ENCODE measurements at places on chromosomes 1 and 21.

DNA sequence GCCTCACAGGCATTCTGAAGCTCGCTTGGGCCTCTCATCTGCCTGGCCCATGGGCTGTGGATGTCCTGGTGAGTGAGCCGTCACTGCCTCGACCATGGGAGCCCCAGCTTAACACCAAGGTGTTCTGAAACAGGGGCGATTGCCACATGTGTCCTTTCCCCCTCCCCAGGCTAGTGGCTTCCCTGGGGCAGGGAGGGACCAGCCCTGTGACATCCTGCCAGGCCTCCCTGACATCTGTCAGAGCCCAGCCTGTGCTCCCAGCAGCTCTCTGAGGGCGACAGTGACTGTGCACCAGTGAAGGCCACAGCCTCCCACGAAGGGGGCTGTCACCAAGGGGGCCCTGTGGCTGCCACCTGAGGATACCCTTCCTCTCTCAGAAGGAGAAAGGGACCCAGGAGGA, 35.9 kb upstream of the CCDC27 start:
- no peak for DNase-seq

DNA sequence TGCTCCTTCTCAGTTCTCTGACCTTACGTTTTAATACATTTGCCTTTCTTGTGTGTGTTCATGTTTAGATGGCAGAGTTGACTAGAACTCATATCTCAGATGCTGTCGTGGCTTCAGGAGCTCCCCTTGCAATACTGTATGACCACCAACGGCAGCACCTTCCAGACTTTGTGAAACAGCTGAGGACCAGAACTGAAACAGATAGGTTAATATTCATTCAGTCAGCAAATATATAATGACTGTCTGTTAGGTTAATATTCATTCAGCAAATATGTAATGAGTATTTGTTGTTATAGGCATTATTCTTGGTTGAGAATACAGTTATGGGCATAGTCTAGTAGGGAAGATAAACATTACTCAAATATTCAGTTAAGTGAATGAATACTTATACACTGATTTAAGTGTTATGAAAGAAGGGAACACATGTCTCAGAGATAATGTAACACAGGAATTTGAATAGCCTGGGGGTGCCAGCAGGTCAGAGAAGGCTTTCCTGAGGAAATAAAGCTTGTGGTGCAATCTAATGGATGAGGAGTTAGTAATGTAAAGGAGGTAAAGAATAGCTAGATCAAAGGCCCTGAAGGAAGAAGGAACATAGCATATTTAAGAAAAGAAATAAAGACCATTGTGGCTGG, 88.5 kb downstream of the CEP350 start:
- DNase-seq, result no peak

DNA sequence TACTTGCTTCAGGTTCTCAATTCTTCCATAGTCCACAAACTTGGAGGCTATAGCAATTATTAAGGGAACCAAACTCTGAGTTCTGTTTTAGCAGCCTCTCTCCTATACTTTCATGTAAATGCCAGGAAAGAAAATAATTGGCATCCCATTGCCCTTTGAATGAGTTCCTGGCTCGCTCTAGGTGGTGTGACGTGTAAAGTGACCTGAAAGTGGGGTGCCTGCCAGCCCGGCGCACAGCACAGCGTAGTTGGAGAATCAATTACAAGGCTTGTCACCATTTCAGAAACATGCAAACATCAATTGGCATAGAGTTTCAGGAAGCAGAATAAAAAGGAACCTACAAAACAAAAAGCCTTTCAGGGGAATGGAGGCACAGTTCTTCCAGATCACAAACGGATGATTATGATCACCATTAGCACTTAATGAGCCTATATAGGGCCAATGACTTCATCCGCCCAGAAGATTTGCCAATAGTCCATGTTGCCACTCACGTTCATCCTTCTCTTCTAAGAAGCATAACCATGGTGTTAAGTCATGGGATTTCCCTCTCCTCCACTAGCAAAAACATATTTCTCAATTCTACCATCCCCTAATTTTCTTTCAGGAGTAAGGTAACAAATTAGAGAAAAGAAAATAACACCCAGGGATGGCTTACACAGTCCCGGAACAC, 354.6 kb upstream of the ADGRL2 start:
- DNase-seq, result no peak

- no peak for DNase-seq
Measured at GRCh38 chr1:212231372-212231771, 53.8 kb upstream of the PPP2R5A start.

DNA sequence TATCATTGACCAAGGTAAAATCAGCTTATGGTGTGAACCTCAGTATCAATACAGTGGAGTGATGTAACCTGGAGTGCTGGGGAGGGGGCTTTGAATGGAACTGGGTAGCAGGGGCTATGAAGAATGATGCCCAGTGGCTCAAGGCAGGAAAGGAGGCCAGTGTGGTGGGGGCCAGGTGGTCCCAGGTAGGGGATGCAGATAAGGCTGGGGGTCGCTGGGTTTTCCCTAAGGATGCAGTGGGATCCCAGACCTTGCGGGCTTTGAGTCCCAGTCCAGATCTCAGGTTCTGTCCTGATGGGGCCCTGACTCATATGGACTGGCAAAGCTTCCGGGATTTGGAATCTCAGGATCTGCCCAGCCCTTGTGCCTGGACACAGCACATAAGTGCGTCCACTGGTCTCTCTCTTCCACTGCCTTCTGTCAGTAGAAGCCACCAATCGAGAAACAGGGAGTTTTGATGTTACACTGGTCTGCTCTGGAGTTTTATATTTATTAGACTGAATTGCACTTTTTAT, 52.0 kb downstream of the S100B start:
- DNase-seq, result no peak

- no peak for DNase-seq
Measured at GRCh38 chr1:200958597-200958996, 63.9 kb downstream of the INAVA start.

DNA sequence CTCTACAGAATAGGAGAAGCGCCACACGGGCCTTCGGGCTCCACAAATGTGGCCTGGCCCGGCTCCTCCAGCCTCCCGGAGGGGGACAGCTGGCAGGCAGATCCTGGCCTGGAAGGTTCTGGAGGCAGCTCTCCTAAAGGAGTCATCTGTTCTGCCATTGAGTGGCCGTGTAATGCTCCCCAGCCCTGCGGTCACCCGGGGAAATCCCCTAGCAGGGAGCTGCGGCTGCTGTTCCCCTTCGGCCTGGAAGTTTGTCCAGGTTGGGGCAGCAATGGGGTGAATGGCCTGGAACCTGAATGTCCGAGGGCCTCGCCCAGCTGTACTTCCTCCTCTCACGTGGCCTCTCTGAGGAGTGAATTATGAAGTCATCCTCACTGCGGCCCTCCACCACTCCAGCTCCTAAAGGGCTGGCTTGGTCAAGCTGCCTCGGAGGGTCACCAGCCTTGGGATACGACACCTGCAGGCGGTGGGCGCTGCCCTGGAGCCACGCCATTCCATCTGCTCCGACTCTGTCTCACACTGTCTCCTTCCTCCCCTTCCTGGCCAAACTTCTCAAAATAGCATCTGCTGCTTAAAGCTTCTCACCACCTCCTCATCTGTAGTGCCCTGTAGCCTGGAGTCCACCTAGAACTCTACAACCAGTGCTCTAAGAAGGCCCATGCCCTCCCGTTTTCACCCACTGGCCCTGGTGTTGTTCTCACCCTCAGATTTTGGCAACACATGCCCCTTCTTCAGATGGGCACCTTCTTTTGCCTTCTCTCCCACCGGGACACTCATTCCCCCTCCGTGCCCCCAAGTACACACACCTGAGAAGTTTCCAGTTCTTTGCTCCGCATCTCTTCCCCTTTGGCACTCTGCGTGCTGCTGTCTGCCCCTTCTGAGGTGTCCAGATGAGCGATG, 54.4 kb upstream of the TMPRSS2 start:
- no peak for DNase-seq

DNA sequence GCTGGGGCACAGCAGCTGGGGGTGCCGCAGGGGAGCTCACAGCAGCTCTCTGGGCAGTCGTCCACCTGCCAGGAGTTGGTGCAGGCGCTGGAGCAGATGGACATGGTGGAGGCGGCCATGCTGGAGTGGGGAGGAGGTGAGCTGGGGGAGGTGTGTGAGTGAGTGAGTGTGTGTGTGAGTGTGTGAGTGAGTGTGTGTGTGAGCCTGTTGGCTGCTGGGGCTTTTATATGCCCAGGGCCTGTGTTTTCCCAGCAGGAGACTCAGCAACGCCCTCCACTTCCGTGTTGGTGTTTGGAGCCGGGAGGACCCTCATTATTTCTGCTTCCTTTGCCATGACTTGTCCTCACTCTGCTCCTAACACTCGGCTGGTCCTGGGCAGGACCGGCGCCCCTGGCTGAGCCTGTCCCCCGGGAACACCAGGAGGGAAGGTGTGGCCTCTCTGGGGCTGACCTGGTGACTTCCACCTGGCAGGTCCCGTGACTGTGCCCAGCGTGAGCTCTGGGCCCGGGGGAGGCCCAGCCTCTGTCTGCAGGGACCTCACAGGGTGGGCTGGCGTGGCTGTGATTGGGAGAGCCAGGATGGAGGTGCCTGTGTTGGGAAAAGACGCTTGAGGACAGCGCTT, at the start of gene KRTAP10-2:
Gene KRTAP10-2 (minus strand): TSS at position 166 of the 622 bp plus-strand sequence. CDS start 47 bp downstream, at position 119.
- no peak for DNase-seq

DNA sequence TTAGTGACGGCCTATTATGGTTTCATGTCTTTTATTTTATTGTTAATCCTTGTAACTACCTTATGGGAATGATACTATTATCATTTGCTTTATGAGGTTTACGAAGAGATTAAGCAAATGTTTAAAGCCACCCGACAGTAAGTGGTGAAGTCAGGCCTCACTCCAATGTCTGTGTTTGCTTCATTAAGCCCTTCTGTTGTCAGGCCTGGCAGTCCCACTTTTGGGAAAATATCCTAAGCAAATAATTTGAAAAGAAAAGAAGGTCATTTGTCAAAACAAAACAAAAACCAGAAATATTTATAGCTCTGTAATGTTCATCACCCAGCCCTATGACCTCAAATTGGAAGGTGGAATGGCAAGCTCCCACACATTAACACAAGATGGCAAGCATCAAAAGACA, 40.7 kb upstream of the USP24 start:
- no peak for DNase-seq

- DNase-seq, result no peak
Measured at GRCh38 chr1:93638981-93639380, 42.7 kb downstream of the BCAR3 start.

- DNase-seq, result no peak
Measured at GRCh38 chr1:118862755-118863154, 125.4 kb downstream of the TBX15 start.

DNA sequence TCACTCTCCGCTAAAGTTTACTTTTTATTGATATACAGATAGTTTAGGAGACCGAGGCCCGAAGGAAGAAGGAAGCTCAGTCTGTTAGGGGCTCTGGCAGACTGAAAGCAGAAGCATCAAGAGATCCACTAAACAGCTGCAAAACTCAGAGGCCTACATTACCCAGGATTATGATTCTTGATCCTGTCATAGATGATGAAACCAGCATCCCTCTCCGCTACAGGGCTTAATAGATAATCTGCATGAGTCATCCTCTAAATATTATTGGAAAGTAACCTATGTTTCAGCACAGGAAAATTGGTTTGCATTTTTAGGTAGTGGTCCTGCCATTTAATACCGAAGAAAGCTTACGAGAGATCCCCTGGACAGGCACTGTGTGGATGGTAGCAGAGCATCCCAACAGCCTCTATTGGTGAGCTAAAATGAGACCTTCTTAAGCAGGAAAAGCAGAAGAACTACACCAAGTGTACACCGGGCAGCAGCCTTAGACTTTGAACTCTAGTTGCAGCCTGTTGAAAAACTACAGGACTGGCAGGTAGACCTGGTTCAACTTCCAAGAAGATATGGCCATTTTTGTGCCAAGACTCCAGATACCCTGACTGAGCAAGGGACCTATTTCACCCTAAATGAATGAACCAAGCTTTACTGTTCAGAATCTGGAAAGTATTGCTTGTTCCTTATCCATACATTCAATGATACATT, 6.8 kb downstream of the CASQ2 start:
- DNase-seq, result no peak

DNA sequence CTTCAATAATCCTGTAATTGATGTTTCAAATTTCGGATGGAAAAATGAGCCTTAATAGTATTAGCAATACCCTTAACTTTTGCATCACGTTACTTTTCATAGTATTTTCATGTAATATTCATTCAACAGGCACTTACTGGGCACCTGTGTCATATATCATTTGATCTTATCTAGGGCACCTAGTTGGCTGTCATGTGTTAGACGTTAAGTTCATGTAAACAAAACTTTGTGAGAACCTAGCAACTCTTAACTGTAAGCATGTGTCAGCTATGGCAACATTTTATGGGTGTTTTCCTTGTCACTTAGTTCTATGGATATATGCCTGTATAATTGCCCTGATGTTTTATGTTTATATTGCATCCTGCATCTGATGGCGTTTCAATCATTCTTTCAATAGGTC, 777 bp downstream of the LAMC2 start:
- DNase-seq, result no peak

- no peak for DNase-seq
Measured at GRCh38 chr1:106912131-106912530, 144.3 kb upstream of the PRMT6 start.

GRCh38 chr1:44808938-44809917, 905 bp downstream of the BTBD19 start:
- DNase-seq, result peak; percentile 91

DNA sequence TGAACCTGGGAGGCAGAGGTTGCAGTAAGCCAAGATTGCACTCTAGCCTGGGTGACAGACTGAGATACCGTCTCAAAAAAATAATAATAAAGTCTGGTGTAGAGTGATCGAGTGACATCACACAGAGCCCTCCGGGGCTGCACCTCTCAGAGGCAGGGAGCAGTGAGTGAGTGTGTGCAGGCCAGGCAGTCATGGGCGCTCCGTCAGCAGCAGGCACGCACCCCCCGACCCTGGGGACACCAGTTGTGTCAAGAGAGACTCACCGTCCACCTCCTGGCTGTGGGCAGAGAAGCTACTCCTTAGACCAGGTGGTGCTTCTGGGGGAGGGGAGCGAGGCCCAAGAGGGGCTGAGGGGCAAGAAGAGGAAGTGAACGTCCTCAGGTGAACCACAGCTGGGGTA, 91.8 kb downstream of the SIK1 start:
- no peak for DNase-seq

DNA sequence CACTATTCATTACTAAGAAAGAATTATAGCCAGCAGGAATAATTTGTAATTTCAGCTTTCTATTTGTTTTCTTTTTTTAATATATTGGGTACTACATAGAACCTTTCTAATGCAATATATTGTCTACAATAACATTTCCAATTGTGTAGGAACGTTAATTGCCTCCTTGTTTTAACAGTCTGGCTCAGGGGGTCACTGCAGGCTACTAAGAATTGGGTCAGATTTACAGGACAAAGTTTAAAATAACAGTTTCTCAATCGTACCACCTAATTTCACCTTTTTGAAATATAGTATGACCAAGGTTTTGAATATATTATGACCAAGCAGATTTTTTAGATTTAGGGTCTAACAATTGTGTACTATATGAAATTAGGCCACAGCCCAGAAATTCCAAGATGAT, 2.4 kb downstream of the CFH start:
- no peak for DNase-seq

All from CD4-positive, alpha-beta T cell treated with Interleukin-17A for 4 hours (primary cell).